ENCODE measurements at places on chromosomes 4 and X.

DNA sequence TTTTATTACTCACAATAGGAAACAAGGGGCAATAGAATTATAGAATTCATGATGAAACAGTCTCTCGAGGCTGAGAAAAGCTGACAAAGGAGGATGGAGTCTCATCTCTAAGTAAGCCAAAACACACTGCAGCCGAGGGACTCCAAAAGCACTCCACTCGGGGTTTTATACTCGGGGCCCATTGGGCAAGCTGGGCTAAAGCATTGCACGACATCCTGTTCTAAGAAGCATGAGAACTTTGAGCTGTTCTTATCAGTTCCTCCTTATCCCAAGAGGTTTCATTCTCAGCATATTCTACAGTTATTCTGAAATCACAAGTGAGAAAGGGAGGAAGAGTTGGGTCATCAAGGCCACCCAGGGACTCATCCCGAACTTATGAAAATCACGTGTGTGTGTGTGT lies 1475.5 kb downstream of the PCDH18 start:
- no peak for DNase-seq

- no peak for DNase-seq
Observed at GRCh38 chrX:42976746-42977366, 198.9 kb upstream of the PPP1R2C start.

- no peak for DNase-seq
Observed at GRCh38 chrX:14871767-14872166, 1.1 kb downstream of the FANCB start.

GRCh38 chr4:24754571-24754970 lies 40.8 kb upstream of the SOD3 start:
- no peak for DNase-seq

DNA sequence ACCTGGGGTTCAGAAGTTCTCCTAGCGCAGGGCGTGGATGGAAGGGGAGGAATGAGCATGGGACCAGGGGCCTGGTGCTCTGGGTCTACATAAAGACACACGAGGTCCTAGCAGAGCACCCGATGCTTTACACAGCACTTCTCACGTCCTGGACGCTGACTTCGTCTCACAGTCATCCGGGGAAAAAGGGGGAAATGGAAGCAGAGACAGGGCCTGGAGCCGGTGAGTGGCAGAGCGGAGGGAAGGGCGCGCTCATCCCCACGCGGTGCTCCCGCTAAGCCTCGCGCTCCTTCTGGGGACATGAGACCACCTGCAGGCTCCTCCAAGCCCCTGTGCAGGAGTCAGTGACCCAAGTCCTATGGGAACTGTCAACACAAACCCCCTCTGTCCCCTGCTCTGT lies 157.7 kb downstream of the AFAP1 start:
- no peak for DNase-seq

- DNase-seq = no peak
Observed at GRCh38 chrX:129663171-129663570, 8.4 kb upstream of the APLN start.

DNA sequence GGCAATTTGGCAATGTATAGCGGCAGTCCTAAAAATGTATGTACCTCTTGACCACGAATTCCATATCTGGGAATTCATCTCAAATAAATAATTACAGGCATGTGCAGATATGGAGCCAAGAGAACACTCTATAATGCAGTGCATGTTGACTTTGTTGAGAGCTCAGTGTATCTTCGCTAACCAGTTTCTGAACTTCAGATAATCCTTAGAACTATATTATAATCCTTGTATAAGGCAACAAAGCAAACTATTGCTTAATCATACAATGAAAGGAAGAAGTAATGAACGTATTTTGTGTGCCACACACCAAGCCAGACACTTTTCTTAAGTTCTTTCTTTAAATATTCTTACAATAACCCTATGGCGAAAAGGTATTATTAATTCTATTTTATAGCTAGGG lies 168.5 kb downstream of the SMIM20 start:
- DNase-seq = no peak

DNA sequence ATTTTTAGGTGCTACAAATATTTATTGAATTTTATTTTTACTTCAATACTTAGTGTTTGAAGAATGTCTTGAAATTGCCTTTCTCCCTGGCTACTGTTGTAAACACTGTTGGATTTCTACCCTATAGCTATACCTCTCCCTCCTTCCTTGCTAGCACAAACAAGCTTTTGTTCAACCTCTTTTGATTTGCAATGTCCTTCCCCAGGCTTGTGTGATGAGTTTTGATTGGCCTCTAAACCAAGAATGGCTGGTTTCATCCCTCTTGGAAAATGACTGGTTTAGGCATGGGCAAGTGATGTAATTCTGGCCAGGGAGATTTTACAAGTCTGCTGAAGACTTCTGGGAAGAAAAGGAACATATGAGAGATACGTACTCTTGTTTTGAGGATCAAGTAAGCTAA lies 25.3 kb upstream of the SLITRK2 start:
- DNase-seq = no peak

GRCh38 chr4:110544594-110544993 lies 68.6 kb downstream of the ENPEP start:
- no peak for DNase-seq

GRCh38 chr4:41320278-41320677 lies 63.5 kb downstream of the UCHL1 start:
- no peak for DNase-seq

GRCh38 chr4:102637391-102637790 lies 123.4 kb downstream of the MANBA start:
- DNase-seq = no peak

DNA sequence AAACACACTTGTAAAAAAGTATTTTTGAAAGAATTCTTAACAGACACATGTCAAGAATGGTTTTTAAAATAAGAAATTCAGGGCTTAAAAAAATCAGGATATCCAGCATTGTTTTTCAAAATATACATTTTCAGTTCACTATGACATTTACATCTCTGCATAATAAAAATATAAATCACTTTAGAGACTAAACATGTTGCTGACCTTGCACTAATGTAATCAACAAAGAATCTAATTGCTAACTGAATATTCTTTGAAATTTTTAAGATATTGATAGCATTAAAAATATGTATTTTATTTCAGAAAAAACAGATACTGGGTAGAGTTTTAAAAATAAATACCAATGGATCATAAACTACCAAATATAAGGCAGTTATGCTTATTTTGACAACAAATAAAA lies 26.4 kb downstream of the RPS6KA6 start:
- no peak for DNase-seq

GRCh38 chr4:77454858-77455257 lies 150.8 kb upstream of the CXCL13 start:
- no peak for DNase-seq

DNA sequence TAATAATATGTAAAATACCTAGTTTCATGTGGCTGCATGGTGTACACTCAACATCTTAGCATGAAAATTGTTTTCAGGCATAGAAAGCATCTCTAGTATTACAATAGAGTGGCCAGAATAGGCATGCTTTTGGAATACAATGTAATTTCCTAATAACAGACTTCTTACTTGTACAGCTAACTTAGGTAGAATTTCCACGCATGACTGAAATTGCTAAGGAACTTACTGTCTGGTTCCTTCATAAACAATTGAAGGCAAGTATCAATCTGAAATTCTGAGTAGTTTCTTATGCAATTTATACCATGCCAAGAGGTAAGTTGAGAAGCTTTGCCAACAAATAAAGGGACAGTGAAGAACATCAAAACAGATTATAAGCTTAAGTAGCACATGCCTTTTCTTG lies 26.7 kb downstream of the SULT1E1 start:
- no peak for DNase-seq

DNA sequence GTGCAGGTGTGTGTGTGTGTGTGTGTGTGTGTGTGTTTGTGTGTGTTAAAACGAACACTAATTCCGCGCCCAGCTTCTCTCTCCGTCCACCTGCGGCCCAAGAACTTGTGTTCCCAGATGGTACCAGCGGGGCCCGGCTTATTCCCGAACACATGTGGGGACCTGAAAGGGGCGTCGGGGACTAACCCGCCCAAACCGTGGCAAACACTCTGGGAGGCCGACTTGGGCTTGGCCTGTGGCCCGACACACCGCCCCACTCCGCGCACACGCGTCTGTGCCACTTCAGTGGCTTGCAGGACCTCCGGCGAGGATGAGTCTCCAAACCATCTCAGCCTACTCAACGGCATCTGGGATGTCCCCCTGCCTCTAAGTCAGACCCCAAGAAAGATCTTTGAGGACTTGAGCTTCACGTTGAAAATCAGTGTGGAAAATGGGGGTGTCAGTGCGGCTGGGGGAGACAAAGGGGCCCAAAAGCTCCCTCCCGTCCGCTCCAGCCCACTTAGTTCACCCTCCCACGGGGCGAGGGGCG lies 790 bp upstream of the HHIP start:
- DNase-seq = no peak

DNA sequence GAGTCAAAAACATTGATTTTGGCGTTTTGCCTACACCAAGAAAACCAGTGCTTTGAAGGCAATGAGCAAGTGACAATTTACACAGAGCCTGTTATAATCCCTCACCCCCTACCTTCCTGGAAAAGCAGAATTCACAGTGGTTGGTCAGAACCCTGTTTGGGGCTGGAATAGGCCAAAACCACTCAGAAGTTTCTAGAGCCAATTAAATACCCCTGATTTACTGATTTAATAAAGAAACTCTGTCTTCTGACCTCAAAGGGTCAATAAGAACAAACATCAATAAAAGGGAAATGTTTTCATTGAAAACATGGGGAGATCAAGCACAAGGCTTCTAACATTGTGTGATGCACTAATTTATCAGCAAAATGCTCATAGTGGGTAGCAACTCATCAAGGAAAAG lies 116.3 kb downstream of the UNC5C start:
- DNase-seq = no peak

DNA sequence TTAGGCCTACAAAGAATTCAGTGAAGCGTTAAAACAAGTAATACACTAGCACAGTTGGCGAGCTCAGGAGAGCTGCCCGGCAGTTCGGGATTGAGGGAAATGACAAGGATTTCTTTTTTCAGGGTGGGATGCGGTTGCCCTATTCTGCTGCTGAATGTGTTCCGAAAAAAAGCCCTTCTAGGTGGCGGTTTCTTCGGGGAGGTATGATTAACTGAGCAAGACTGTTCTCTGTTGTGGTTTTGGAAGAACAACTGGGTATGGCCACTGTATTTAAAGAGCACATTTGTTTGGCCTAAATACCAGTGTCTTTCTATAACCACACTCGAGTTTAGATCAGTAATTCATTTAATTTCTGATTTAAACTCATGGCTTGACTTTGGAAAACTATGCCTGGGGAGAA lies 459.7 kb upstream of the FAT1 start:
- no peak for DNase-seq

DNA sequence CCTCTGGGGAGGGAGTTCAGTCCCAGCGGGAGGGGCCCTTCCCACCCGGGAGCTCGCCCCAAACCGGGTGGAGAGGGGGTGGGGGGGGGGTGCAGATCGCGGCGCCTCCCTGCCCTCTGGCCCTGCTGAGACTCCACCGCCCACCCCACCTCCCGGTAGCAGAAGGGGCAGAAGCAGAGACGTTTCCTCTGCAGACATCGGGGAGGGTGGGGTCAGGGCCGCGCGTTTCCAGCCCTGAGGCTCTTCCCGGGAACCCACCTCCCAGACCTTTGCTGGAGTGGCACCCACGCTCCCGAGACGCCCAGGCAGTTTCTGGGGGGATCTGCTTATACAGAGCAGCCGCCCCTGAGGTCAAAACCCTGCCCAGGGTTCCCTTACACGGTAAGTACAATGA lies 30.2 kb downstream of the CPLX1 start:
- no peak for DNase-seq

- peak; percentile 62 for DNase-seq
Observed at GRCh38 chr4:74444891-74445642, at the start of gene AREG. Gene AREG (plus strand): TSS chr4:74445136. CDS start chr4:74445346, 210 bp downstream.

- no peak for DNase-seq
Observed at GRCh38 chr4:121800638-121800960, 524 bp upstream of the EXOSC9 start.

- DNase-seq = no peak
Observed at GRCh38 chrX:10166731-10167151, 10.0 kb downstream of the CLCN4 start.

- DNase-seq = no peak
Observed at GRCh38 chr4:58453956-58454355, 1343.8 kb upstream of the IGFBP7 start.

- no peak for DNase-seq
Observed at GRCh38 chrX:10847333-10847732, 226.9 kb upstream of the MID1 start.

GRCh38 chr4:56209767-56210166 lies 177.5 kb downstream of the AASDH start:
- DNase-seq = no peak

DNA sequence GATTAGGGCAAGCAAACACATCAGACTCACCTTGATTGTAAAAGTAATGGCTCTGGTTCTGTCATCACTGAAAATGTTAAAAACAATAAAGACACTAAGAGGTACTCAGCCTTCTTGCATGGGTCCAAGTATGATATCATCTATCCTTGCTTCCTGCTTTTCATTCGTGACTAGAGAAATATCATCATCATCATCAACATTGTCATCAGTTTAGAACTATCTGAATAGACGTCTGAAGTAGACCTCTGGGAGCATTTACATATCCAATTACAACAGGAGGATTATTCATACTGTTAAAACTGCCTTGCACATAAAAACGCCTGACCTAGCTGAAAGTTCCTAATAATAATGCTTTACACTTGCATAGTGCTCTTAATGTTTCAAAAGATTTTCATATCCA lies 9.8 kb upstream of the FRAS1 start:
- DNase-seq = no peak

DNA sequence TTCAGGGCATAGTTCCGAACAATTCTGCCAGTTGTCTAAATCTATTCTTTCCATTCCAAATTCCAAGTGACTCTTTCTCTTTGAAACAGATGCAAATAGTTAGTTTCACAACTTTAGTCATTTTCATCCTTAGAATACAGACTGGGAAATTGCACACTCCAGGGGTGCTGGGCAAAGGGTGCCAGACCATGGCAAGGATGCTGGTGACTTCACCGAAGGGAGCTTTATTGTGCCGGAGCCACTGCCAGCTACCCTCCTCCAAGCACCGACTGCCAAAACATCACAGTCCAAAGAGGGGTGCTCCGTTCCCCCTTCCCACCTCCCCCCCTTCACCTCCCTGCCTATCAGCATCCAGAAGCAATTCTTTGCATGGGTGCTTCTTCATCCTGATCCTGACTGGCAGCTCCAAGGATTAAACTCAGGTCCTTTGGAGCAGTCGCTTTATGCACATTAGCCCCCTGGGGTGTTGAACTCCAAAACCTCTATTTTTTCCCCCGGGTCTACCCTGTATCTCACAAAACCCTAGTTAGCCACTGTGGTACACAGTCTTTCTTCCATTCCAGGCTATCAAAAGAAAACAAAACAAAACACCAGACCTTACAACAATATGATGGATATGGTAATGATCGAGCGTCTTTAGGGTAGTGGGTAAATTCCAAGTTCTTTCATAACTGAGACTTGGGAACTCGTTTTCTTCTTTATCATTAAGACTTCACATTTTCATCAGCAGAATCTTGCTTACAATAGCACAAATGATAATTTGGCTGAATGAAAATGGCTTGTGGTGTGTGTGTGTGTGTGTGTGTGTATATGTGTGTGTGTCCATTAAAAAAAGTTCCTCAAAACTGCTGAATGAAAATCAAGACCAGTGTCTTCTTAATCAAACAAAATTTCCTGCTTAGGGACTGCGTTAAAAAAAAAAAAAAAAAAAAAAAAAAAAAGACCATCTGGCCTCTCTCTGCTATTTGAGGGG lies 28.7 kb downstream of the MID1 start:
- DNase-seq = no peak
